Stimulated activated CD4-positive, alpha-beta T cell treated with anti-CD3 and anti-CD28 coated beads, Interleukin-15, amount 100 ng/mL, for 1 hour (primary cell): ENCODE measurements at places on chromosomes 5 and 9.

- no peak for DNase-seq
Measured at GRCh38 chr5:16508730-16509531, 43.3 kb upstream of the ZNF622 start.

DNA sequence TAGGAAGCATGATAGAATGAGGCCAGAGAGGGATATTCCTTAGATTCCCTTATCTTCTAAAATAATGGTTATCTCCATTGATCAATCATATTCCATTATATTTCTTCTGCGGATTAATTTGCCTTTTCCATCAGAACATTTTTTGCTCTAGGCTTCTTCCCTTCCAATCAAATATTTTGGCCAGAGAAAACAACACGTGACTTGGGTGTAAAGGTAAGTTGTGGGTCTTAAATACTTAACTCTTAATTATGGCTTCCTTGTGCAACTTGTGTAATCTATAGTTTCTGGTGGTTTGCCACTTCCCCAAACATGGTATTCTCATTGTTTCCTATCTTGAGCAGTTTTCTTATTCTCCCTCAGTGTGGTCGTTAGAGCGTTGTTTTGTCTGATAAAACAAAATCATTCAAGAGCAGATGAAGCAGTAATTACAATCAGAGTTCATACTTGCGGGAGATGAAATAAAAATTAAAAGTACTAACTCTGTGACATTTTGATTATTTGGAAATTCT lies 889.3 kb downstream of the MAT2B start:
- DNase-seq = no peak

- DNase-seq = no peak
Measured at GRCh38 chr9:134378901-134379338, 52.7 kb downstream of the RXRA start.

DNA sequence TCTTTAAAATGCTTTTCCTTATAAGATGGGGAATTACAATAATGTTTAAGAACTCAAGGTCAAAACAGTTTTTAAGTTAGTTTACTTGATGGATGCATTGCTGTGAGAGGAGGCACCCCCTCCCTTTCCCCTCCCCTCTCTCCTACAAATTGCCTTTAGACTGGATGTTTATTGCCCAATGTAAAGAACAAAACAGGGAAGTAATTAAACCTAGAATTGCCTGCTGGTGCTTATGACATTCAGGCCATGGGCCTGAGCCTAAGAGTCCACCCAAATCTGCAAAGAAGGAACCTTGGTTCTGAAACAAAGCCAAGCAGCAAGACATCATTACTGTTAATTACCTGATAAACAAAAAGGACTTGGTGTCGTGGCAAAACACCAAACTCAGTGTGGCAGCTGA lies 630.3 kb downstream of the ISL1 start:
- no peak for DNase-seq

DNA sequence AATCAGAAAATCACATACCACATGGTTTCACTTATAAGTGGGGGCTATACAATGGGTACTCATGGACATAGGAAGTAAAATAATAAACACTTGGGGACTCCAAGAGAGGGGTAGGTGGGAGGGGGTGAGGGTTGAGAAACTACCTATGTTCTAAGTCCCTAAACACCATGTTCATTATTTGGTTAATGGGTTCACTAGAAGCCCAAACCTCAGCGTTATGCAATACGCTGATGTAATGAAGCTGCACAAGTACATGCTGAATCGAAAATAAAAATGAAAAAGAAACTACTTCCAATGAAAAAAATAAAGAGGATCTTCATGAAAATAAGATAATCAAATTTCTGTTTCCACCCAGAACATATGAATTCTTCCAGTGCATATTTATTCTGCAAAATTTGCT lies 208.5 kb downstream of the TMEM161B start:
- no peak for DNase-seq

GRCh38 chr9:109224751-109225150 lies 57.7 kb upstream of the FRRS1L start:
- no peak for DNase-seq

DNA sequence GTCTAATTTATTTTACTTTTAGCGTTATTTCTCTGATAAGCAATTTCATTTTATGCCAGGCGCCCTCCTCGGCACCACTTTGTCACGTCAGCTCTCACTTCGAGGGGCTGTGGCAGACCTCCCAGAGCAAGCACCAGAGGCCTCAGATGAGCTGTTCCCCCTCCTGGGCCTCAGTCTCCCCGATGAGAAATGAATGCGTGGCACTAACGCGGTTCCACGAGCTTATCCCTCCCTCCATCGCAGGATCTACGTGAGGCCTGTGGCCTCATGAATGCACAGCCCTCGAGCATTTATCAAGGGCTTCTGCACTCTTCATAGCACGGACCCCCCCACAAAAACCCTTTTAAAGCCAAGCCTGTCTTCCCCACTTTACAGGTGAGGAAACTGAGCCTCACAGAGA lies 205.2 kb downstream of the CDK5RAP2 start:
- no peak for DNase-seq

DNA sequence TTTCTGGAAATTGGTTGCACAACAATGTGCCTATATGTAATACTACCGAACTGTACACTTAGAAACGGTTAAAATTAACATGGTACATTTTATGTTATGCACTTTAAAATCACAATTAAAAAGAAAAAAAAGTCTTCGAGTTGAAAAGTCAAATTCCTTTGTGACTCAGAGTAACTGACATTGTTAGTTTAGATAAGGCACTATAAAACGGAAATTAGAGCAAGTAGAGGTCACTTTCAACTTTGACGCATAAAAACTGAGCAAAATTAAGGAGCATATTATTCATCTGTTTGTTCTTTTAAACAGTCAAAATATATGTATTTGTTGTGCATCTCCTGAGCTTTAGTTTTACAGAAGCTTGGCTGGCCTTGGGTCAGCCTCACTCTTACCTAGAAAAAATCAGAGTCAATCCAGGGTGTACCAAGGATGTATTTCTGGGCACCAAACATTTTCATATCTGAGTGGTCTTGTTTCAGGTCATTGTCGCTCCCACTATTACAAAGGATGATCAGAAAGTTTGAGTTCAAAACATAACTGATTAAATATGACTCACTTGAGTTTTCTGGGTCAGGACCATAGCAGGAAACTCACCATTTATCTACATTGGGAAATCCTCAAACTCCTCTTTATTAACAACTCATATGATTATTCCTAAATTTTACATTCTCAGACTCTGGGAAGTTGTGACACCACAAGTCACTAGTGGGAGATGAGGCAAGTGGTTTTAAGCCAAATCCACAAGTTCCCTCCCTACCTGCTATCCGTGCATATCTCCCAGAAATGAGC lies 160.6 kb downstream of the CCDC192 start:
- DNase-seq = no peak

GRCh38 chr9:31153250-31153840 lies 1231.1 kb upstream of the ACO1 start:
- DNase-seq = no peak

- no peak for DNase-seq
Measured at GRCh38 chr5:157816682-157817386, 42.1 kb downstream of the CLINT1 start.

- DNase-seq = no peak
Measured at GRCh38 chr5:169960659-169961058, 19.6 kb downstream of the INSYN2B start.

- no peak for DNase-seq
Measured at GRCh38 chr9:15697446-15697851, 144.6 kb downstream of the CCDC171 start.

GRCh38 chr9:121455527-121456239 lies 44.0 kb downstream of the GGTA1 start:
- no peak for DNase-seq

DNA sequence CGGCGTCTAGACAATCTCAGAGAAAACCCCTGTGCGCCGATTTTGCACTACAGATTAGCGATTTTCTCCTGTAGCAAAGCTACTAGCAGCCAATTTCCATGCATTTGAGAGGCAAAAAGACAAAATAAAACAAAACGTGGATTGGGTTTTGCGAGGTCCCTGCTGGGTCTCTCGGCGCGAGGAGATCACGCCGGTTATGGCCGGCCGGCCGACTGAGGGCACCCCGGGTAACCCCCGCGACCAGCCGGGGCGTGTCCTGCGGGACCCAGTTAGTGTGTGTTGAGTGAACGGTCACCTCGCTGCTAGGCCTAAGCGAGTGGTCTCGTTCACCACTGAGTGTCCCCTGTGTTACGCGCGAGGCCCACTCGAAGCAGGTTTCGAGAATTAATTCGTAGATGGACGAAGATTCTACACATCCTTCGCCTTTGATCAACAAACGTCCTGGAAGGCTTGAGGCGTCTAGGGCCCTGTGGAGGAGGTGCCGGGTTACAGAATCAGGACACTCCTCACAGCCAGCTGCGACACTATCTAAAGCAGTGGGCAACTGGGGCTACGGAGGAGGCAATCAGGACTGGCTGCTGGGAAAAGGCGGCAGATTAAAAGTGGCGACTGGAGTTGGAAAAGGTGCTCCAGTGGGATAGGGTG lies 764 bp upstream of the VDAC1 start:
- DNase-seq = no peak
